Bronchial epithelial cell (primary cell): ENCODE measurements at places on chromosomes 1 and 21.

DNA sequence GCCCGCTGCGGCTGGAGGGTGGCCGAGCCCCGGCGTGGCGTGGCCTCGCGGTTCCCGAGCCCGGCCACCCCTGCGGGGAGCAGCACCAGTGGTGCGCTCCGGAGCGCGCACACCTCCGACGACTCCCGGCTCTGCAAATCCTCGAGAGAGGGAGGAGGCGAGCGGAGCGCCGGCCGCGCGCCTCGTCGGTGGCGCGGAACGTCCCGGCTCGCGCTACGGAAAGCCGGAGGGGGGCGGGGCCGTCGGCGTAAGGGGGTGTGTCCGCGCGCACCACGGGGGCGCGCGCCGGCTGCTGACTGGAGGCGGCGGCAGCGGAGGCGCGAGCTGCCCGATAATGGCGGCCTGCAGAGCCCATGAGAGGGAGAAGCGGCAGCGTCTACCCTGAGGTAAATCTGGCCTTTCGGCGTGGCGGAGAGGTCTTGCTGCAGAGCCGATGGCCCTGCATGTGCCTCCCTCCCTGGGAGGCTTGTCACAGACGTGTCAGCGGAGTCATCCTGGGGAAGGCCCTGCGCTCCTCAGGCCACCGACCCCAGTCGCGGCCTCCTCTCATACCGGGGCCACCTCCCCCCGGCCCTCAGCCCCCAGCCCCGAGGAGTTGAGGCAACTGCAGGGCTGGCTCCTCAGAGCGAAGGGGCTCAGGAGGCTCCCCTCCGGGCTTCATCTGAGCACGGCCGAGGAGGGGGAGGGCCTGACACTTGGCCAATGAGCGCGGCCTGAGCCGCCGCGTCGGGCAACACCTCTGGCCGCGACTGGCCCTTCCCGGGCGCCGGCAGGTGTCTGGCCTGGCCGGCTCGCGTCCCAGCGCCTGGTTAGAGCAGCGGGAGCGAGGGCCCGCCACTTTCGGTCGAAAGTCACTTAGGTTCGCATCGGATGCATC, at the start of gene PDIK1L:
TSS of gene PDIK1L (plus strand) at position 295 of the 877 bp plus-strand sequence. CDS start 2,485 bp downstream, outside the sequence.
- peak; percentile 83 for DNase-seq

DNA sequence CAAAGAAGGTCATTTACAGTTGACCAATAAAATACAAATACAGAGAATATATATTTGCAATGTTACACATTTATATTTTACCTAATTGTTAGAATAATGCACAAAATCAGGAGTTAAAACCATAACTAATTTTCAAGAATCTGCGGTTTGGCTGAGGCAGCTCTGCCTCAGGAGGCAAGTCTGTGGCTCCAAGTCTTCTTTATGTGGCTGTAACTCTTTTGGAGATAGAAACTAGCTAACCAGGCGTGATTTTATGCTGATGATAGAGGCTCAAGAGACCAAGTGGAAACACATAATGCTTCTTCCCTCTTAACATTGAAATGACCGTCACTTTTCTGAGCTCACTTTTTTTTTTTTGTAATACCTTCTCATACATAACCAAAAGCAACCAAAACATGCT, 744.7 kb upstream of the CXADR start:
- no peak for DNase-seq

GRCh38 chr1:204407295-204407971, 4.2 kb downstream of the PPP1R15B start:
- no peak for DNase-seq

DNA sequence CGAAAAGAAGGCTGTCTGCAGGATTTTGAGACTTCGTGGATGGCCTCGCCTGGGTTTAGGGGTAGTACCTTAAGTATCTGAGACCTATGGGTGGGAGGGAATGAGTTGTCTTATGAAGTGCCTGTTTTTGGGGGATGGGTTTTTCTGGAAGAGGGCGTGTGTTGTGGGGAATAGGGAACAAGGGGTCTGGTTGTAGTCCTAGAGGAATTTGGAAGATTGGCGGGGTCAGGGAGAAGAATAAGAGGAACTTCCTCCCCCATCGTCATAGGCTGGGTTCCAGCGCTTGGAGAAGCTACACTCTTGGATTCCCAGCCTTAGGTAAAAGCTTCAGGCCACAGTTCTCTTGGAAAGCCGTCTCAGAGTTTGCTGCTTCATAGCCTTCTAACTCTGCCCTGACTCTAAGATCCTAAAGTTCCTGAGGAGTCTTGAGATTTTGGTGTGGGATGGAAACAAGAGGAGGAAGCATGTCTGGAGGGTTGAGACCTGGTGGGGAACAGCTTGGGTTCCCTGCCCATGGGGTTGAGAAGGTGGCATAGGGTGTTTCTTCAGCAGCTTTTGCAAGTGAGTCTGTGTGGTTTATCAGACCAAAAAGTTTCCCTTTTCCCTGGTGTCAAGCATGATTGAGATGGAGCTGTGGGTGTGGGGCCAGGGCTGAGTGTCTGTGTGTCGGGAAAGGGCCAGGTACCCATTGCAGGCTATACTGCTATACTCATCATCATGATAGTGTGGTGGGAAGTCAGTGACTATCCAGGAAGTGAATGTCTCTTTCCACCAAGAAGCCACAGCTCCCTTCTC, 1.8 kb downstream of the VANGL2 start:
- no peak for DNase-seq

DNA sequence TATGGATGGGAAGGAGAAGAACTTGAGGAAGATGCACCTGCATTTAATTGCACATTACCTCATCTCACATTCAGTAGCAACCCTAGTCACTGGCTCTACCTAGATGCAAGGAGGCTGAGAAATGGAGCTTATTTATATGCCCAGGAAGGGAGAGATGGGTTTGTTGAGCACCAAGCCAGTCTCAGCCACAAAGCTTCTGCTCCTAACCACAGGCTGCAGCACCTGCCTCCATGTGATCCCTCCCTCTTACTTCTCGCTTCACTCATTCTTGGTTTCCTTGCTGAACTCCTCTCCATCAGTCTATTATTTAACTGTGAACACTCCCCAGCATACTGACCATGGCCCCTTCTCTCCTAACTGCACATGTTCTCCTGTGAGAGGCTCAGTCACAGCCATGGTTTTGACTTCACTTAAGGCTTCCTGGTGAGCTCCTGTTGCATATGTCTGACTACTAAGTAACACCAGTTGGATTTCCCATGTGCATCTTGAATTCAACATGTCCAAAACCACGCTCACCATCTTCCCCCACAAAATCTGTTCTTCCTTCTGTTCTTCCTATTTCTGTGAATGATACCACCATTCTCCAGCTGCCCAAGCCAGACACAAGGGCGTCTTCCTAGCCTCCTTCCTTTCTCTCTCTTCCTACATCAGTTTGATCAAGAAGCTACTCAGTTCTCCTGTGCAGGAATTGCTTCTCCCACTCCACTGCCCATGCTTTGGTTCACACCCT, 139.8 kb downstream of the AK5 start:
- DNase-seq: no peak

- no peak for DNase-seq
Observed at GRCh38 chr1:204307334-204307883, 52.3 kb downstream of the PLEKHA6 start.

DNA sequence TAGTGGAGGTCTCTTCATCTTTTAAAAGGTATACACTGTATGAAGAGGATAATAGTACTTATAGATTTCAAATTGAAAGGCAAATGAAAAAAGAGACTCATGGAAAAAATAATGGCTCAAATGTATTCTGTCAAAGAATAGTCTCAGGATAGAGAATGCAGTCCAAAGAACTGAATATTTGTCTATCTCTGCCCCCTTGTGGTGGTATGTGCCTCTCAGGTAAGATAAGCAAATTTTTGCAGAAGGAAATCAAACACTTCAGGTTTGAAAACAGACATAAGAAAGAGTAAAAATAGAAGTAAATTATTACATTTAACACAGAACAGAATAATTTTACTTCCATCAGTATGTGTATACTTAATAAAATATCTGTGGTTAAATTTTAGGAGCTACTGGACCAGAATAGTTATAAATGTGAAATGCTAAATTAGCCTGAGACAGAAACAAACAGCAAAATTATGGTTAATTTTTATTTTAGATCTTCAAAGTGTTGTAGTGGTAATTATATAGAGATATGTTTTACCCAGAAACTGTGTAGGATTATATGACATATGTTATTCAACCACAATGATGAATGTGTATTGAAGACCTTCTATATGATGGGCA, 164.4 kb upstream of the PALMD start:
- peak; percentile 55 for DNase-seq

DNA sequence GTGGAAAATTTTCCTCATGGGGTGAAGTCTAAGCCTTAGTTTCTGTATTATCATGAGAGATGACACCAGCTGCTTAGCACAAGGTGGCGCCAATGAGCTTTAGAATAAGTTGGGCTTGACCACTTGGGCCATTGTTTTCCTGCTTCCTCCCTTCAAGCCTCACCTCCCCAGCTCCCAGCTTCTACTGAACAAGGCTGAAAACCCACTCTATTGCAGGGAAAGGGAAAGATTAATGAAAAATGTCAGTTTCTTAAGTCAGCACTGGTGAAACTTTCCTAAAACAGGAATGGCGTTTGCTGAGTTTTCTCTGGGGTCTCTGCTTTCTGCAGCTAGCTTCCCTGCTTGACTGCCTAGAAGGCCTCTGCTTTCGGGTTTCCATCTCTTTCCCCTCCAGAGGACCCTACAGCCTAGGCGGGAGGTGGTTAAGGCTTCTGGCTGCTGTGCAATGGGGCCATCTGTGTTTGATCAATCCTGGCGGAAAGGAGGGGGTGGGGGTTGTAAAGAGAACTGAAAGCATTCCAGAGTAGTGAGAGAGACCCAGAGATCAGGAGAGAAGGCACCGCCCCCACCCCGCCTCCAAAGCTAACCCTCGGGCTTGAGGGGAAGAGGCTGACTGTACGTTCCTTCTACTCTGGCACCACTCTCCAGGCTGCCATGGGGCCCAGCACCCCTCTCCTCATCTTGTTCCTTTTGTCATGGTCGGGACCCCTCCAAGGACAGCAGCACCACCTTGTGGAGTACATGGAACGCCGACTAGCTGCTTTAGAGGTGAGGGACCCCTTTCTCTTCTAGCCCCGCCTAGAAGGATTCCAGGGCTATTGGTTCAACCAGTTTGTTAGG, at the start of gene OLFML3:
TSS of gene OLFML3 (plus strand) at position 612 of the 840 bp plus-strand sequence. CDS start at position 655, 43 bp downstream.
- DNase-seq: peak; percentile 84

DNA sequence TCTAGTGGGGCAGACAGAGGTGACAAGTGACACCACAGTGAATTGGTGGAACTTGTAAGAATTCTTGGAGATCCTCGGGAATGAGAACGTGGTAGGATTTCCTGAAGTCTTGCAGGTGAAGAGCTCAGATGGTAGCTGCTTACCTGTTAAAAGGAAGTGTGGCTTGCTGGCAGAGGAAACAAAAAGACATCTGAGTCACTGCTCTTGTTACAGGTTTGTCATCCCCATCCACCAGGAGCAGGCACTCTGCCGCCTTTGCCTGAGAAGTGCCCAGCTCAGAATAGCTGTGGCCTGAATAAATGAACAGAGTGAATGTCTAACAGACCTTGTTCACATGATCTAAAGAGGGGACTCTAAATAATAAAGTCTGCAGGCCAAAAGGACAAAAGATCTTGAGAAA, 12.3 kb upstream of the ZSCAN20 start:
- peak; percentile 77 for DNase-seq

GRCh38 chr1:198530953-198531352, 9.5 kb downstream of the ATP6V1G3 start:
- DNase-seq: no peak

GRCh38 chr1:1827089-1827848, 49.0 kb upstream of the NADK start:
- no peak for DNase-seq

- DNase-seq: no peak
Observed at GRCh38 chr1:170640581-170640980, 23.4 kb upstream of the PRRX1 start.

DNA sequence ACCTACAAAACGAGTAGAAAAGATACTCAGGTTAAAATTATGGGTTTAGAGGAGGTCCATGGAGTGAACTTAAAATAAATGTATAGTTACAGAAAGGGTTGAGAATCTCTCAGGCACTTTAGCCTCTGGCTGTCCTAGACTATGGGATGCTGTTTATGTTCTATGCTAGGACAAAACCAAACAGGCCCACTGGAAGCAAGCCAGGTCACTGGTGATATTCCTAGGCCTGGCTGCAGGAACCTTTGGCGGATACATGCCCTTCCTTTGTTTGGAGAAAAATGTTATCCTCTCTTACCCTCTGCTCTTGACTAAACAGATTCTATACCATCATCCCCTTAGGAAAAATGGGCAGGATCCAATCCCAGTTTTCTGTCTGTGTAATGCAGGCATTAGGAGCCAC, 90.7 kb upstream of the DUSP10 start:
- DNase-seq: peak; percentile 91

GRCh38 chr1:89910780-89911179, 84.1 kb upstream of the ZNF326 start:
- no peak for DNase-seq

- no peak for DNase-seq
Observed at GRCh38 chr1:244027491-244028145, 23.5 kb upstream of the ZBTB18 start.

- no peak for DNase-seq
Observed at GRCh38 chr1:57353654-57354053, 70.2 kb downstream of the DAB1 start.

- peak; percentile 59 for DNase-seq
Observed at GRCh38 chr1:109995536-109995935, 11.0 kb downstream of the AHCYL1 start.

DNA sequence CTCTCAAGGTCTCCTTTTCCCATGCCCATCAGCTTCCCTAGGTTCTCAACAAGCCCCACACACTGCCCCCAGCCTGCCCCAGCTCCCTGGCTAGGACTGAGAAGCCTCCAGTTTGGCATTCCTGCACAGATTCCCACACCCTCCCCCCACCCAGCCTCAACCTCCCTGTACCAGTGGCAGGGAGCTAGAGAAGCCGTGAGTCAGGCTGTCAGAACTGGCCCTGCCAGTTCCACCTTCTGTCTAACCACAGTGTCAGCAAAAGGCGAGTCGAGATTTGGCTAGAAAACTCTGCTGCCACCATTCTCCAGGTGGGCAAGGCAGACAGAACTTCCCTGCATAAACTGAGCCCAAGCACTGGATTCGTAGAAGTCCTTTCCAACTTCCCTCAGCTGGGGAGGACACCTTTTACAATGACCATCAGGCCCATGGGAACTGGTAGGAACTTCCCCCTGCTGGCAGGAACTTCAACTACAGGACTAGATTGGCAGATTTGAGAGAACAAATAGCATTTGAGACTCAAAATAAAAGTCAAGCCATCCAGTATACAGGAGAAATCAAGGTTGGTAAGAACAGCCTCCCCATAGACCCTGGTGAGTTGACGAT, 31.0 kb downstream of the TNNT2 start:
- DNase-seq: peak; percentile 78

- DNase-seq: no peak
Observed at GRCh38 chr1:101025283-101025656, 314 bp downstream of the DPH5 start.

GRCh38 chr1:147389532-147390184, 147.2 kb downstream of the CHD1L start:
- DNase-seq: peak; percentile 47

GRCh38 chr1:53376041-53376461, 48.2 kb upstream of the LRP8 start:
- no peak for DNase-seq
